ENCODE measurements at places on chromosomes 3 and 15.
A peak's percentile ranks its signal among the peaks of the same experiment; 100 is the strongest.

DNA sequence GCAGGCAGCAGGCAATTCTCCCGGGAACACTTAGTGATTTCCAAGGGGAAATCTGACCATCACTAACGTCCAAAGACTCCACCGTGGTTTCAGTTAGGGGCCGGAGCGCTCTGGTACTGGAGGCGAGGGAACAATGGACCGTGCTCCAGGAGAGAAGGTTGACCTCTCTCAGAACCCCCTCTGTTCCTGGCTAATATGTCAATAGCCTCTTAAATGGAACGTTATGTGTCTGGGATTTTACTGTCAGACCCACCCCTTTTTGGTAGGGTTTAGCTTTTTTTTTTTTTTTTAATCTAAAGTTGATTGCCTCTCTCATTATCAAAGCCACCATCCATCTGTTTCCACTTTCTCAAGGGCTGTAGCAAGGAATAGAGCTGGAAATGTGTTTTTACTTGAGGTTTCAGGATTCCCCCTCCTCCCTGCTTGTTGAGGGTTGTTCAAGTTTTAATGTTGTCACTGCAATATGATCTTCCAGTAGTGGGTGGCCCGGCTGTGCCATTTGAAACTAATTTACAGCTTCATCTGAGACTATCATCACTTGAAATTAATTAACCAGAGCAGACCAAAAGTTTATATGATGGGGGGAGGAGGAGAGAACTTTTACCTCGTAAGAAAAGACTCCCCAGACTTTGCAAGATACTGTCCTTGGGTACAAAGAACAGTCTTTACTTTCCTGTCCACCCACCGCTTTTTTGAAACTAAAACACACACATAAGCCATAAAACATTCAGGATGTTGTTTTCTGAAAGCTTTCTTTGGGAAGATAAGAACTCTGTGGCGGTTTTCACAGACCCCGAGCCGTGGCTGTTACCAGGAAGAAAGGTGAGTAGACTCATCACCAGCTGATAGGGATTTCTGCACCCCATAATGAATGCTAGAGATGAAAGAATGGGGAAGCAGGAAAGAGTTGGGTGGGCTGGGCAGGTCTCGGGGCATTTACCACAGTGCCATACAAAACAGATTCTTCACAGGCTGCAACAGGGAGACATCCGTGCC, 187.8 kb downstream of the UACA start:
- no peak for DNase-seq

GRCh38 chr15:97944724-97945123, 15.8 kb upstream of the ARRDC4 start:
- no peak for DNase-seq

DNA sequence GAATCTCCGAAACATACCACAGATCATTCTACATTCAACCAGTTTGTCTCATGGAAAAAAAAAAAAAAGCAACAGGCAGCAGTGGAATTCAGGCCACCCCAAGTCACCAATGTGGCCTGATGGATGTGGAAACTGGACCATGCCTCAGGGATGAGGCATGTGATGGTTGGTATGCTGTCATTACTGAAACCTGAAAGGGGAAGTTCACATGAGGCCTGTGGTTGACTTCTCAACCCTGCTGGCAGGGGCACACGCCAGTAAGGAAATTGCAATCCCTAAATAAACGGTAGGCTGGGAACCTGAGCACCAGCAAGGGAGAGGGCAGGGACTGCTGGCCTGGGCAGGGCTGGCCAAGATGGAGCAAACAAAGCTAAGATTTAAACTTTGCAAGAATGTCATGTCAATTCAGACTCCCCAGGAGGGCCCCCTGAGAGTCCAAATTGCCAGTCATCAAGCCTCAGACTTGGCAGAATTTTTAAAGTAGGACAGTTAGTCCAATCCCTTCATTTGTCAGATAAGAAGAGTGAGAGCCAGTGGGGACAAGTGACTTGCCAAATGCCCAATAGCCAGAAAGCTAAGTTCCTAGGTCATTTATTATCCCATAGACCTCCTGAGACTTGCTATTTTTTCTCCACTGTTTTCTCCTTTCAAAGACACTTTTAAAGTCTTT, 310.4 kb downstream of the ERC2 start:
- peak; percentile 59 for DNase-seq

DNA sequence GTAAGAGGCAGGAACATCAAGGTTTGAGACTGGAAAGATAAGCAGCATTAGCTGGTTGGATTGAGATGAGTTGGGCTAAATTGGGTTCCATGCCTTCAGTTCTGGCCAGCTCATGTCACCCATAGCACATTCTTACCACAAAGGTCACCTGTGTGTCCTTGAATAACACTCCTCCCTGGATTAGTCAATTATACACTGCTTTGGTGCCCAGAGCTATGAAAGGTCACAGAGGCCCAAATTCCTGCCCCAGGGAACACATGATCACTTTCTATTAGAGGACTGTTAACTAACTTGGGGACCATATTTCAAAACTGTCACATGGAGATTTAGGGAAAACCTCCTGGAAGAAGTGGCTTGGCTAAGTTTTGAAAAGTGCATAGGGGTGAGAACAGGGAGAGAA, 40.1 kb upstream of the XCR1 start:
- DNase-seq = no peak

DNA sequence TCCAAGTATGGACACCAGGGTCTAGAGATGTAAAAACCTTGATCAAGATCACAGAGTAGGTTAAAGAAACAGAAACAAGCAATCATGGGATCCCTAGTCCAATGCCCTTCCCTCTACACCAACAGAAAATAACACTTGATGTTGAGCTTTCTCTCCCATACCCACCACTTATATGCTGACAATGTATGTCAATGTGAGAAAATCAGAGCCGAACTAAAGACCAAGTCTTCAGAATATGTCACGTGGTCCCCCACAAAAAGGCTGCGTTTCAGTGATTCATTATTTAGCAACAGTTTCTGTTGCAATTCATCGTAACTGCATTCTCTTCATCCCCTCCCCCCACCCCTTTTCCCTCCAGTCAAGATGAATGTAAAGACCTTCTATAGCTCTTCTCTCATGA, 278.9 kb upstream of the STT3B start:
- no peak for DNase-seq

DNA sequence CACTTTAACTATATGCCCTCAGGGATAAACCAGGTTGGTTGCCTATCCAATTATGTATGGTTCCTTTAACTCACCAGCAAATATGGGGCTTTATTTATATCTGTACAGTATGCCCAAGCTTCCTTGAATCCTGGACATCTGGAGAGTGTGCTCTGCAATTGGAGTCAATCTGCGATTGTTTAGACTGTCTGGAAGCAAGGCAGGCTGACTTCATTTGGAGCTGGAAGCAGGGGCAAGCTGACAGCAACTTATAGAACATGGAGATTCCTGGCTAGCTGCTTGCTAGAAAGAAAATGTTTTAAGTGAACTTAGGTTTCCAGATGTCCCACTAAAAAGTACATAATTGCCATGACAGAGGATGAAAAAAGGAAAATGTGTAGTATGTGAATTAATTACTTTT, 63.7 kb upstream of the TPRG1 start:
- DNase-seq = no peak

DNA sequence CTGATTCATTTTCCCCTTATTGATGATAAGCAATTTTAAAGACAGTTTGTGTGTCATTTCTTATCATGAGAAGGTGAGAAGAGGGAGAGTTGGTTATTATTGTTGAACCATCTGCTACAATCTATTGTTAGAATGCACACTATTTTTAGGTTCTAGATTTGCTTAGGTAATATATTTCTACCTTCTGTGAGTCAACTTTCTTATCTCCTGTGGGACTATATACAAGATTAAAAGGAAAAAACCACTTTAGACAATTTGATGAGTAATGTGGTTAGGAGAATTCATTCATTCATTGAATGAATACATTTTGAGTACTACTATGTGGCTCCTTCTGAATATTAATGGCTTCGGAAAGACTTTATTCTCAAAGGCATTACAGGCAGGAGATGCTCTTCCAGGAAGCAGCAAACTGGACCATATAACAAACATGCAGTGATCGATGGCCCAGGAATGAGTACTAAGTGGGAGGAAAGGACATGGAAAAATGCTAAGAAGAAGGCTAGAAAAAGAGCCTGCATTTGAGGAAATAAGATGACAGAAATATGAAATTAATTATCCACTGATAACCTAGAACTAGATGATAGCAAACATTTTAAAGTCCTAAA, 22.4 kb downstream of the SPTSSB start:
- peak; percentile 35 for DNase-seq

- no peak for DNase-seq
Measured at GRCh38 chr3:69324362-69325025, 61.4 kb downstream of the FRMD4B start.

DNA sequence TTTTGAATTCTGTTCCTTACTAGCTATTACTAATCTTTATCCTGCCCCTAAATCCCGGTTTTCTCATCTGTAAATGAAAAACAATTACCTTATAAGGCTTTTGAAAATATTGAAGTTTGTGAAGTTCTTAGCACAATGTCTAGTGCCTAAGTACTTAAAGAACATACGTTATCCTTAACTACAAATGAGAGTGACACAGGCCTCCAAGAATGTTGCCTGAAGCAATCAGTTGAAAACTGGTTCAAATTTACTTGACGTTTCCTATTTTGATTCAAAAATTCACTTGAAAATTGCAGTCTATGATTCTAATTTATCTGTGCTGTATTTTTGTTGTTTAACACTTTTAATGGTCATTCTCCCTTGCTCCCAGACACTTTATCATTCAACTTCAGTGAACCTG, 3.2 kb downstream of the SENP7 start:
- peak; percentile 11 for DNase-seq

GRCh38 chr15:68775671-68776476, 44.8 kb downstream of the ANP32A start:
- DNase-seq = peak; percentile 53

- DNase-seq = peak; percentile 20
Measured at GRCh38 chr3:17065315-17065714, 180.6 kb downstream of the PLCL2 start.

GRCh38 chr3:99645277-99646106, 7.1 kb downstream of the COL8A1 start:
- DNase-seq = peak; percentile 84

DNA sequence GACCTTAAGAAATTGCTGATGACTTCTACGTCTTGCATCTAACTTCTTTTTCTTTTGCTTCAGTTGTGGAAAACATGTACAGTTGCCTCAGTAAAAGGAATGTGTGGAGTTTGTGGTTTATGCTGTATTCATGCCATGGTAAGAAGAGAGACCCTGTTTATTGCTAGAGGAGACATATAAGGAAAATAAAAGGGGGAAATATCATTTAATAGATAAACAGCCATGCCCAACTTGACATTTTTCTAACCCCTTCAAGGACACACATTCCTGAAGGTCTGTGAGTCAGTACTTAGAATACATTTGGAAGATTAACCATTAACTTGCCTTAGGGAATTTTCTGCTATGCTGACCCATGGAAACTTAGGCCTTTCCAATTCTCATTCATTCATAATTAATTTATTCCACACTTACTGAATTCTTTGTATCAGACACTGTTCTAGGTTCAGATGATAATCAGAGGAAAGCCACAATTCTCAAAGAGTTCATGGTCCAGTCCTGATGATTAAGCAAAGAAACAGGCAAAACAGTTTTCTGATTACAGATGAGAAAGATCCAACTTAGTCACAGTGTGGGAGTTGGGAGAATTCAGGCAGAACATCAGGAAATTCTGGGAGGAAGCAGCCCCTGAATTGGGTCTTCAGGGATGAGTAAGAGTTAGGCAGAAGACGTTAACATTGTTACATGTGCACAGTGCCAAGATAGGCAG, 329.8 kb upstream of the RASGRP1 start:
- peak; percentile 88 for DNase-seq

GRCh38 chr3:72152551-72153476, 367.9 kb upstream of the PROK2 start:
- DNase-seq = peak; percentile 79

- no peak for DNase-seq
Measured at GRCh38 chr15:57606816-57607215, 15.1 kb downstream of the MYZAP start.

GRCh38 chr15:74461847-74462511, 1.0 kb upstream of the UBL7 start:
- no peak for DNase-seq

DNA sequence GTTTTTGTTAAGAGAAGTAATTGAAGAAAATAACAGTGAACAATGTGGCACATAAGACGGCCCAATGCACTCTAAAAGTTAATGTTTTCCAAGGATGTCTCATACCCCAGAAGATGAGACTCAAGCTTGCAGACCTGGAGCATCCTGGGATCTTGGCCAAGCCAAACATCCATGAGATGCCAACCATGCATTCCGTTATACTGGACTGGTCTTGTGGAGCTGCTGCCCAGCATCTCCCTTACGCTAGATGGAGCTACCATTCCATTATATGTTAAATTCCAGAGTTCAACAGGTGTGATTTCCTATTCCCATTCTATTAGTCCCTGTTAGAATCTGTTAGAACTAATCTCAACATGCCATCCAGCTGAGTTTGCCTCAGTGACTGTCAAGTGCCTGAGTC, 181.8 kb downstream of the PDCD6IP start:
- peak; percentile 62 for DNase-seq

DNA sequence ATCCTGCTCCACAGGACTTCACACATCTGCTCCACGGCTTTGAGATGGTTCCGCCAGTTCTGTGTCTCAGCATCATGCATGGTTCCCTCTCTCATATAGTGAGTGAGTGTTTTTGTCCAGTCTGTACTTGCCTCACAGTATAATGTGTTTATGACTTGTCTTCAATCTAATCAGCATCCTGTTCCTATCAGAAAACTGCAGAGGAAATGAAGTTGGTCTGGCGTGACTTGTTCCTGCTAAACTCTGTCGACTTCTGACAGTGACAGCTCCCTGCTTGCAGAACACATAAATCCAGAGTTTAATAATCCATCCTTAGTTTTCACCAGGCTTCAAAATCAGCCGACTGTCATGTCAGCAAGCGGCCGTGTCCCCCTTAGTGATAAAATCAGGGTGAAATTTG, 222.3 kb downstream of the SLCO3A1 start:
- DNase-seq = no peak

DNA sequence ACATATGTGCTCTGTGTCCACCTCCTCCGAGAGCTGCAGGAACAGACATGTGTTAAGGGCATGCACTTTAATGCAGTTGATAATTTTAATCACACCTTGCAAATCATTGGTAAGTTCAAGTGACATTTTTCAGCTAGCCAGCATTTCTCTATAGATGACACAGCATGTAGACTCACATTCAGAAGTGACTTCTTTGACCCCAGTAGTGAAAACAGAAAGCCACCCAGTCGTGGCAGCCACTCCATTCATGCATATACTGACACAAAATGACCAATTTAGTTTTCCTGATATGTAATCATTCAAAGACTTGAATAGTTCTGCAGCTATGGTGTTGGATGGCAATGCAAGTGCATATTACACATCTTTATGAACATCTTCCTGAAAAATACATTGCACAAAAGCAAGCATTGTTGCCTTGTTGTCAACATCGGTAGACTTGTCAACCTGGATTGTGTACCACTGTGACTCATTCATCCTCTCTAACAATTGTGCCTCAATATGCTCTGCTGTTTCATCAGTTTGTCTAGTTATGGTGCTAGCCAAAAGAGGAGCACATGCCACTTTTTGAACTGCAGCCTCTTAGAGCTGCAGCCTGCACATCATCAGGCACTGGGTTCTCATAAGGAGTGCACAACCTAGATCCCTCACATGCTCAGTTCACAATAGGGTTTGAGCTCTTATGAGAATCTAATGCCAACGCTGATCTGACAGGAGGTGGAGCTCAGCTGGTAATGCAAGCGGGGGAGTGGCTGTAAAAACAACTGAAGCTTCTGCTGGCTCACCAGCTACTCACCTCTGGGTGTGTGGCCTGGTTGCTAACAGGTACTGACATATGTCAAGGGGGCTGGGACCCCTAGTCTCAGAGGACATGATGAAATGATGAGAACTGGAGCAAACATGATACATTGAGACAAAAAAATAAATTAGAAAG, 622.0 kb downstream of the PYDC2 start:
- no peak for DNase-seq

Data from astrocyte of the spinal cord (primary cell).